ENCODE measurements at places on chromosomes 16 and 17. TPM values are rescaled to one million over a fixed set of nuclear protein-coding genes. Genes with fewer than 3 reads are reported as not detected.

GRCh38 chr16:57639172-57639887, 10.9 kb downstream of the ADGRG1 start:
- no peak for DNase-seq

CLEC19A gene
- total RNA-seq = not detected

SAMD14 gene
- total RNA-seq = 2.3 TPM

NTN3 gene
- total RNA-seq = not detected

AOC3 gene
- 19.0 TPM for total RNA-seq

DNA sequence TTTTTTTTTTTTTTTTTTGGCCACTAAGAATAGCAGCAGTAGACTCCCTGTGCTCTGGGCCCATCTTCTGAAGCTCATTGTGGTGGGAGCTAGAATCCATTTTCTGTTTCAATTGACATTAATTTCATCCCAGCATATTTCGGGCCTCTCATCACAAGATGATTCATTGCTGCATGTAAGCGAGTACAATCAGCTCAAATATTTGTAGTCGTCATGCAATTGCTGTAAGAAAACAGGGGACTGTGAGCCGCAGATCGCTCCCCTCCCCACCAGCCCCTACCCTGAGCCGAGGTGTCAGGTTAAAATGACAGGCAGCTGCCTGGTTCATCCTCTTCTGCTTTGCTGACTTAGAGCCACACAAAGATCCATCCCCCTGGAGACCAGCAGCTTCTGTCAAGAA, 358.8 kb upstream of the CDH5 start:
- DNase-seq = no peak

RNF151 gene
- not detected for total RNA-seq

ABCC6 gene
- 0.29 TPM for total RNA-seq

AHSP gene
- total RNA-seq = not detected

DNA sequence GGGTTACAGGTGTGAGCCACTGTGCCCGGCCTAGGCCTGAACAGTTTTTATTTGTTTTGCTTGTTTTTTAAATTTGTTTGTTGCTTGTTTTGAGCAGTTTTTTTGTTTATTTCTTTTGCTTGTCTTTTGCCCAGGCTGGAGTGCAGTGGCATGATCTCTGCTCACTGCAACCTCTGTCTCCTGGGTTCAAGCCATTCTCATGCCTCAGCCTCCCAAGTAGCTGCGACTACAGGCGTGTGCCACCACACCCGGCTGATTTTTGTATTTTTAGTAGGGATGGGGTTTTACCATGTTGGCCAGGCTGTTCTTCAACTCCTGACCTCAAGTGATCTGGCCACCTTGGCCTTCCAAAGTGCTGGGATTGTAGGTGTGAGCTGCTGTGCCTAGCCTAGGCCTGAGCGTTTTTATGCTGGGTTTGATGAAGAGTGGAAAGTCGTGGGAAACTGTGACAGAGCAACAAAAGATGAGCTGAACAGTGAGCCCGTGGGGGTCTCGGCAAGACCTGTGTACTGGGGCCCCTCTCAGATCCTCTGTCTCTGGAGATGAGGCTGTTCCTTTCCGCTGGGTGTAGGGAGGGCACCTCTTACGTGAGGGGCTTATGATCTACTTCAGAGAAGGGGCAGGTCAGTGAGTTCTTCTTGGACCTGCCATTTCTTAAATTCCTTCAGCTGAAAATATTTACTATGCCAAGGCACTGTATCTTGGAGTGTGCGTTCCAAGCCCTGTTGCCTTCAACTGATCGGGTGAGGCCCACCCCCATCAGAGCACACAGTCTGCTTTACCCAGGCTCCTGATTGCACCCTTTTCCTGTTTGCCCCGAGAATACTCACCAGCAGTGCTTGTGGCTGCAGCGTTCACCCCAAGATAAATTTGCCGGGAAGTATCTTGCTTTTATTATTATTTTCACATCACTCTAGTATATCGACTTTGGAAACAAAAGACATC, 322.1 kb downstream of the SEC14L1 start:
- no peak for DNase-seq

DNA sequence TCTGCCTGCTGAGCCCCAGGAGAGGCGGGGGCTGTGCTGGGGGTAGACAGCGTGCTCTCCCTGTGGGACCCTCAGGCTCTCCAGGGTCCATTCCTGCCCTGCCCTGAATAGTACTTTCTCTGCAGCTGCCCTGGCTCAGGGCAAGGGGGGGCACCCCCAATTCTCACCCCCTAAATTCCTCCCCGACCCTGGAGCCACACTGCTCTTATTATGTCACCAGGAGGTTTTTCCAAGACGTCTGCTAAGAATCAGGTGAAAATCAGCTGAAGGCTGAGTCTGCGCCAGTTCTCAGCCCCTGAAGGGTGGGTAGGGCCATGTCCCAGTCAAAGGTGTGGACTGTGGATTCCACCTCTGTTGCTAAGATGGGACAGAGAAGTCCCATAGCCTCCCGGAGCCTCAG, 49.9 kb upstream of the MAP3K14 start:
- no peak for DNase-seq

- DNase-seq = no peak
These were observed 38.3 kb upstream of the PRSS54 start for GRCh38 chr16:58332997-58333700.

PRDM7 gene
- not detected for total RNA-seq

- DNase-seq = no peak
These were observed 290.2 kb upstream of the IRX3 start for GRCh38 chr16:54576785-54577184.

SLC9A5 gene
- total RNA-seq = 1.3 TPM

GRCh38 chr17:73343739-73344454, 32.1 kb upstream of the CDC42EP4 start:
- no peak for DNase-seq

All from uterus (tissue), 4 donors.